ENCODE measurements at places on chromosomes 4 and X.

GRCh38 chr4:88188738-88189417 lies 30.4 kb upstream of the ABCG2 start:
- no peak for DNase-seq

DNA sequence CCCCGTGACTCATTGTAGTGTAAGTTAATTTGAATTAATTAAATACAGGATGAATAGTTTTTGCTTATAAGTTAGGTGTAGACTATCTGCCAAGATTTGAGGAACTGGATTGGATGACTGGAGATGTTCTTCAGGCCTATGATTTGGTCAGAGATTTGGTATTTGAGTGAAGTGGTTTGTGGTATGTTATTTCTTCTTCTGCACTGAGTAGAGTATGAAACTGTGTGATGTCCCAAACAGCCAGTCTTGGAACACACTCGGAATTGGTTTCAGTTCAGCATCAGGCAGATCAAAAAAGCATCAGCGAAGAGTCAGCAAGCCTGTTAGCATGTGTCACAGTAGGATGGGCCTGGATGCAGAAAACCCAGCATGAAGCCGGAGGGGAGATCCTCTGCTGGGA lies 294.1 kb downstream of the ARHGAP10 start:
- DNase-seq = no peak

DNA sequence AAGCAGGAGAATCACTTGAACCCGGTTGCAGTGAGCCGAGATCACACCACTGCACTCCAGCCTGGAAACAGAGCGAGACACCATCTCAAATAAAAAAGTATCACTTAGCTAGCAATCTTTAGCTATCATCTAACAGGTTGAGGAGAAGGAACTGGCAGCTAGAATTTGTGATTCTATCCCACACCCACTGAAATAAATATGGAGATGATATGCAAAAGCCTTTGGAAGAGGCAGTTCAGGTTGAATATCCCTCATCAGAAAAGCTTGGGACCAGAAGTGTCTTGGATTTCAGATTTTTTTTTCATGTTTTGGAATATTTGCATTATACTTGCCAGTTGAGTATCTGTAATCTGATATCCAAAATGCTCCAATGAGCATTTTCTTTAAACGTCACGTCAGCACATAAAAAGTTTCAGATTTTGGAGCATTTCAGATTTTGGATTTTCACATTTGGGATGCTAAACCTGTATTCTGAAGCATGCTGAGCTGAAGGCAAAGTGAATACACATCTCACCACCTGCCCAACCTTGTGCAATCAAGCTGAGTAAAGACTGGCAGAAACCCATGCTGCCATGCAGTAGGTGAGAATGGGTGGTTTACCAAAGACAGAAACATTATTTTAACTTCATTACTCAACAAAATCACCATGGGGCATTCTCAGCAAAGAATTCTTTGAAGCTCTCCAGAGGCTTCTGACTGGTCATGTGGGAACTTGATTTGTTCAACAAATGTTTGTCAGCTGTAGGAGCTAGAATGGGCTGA lies 159.3 kb downstream of the SH3KBP1 start:
- DNase-seq = no peak

DNA sequence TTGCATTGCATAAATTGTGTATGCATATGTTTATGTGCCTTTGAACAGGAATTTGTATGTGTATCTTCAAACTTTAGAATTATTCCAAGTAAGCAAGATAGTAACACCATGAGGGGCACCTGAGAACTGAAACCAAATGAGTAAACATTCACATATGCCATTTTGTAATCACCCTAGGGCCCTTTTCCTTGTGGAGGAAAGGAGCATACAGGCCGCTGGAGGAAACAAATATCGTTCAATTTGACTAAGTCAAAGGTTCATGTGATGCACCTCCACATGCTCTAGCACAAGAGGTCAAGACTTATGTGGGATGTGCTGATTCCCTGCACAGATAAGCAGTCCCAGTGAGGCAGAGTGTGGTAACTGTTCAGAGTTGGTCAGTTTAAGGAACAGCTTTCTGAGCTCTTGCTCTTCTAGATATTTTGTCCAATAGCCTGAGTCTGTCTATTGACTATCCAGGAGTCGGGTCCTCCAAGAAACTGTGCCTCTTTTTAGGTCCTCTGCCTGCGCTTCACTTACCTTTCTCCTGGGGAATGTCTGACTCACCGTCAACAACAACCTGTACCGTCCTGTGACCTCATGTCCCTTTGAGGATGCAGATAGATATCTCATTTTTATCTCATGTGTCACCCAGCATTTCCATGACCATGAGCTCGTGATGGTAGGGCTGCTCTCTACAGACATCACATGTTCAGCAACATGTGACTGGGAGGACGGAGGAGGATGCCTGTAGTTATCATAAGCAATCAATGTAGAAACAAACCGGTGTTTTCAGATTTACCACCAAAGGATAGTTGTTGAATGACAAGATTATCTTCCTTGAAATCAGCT lies 196.9 kb downstream of the NWD2 start:
- no peak for DNase-seq
